ENCODE measurements at places on chromosomes 16 and 17.
A peak's percentile ranks its signal among the peaks of the same experiment; 100 is the strongest.

- no peak for DNase-seq
Observed at GRCh38 chr16:14303639-14304394, 232.7 kb downstream of the MRTFB start.

DNA sequence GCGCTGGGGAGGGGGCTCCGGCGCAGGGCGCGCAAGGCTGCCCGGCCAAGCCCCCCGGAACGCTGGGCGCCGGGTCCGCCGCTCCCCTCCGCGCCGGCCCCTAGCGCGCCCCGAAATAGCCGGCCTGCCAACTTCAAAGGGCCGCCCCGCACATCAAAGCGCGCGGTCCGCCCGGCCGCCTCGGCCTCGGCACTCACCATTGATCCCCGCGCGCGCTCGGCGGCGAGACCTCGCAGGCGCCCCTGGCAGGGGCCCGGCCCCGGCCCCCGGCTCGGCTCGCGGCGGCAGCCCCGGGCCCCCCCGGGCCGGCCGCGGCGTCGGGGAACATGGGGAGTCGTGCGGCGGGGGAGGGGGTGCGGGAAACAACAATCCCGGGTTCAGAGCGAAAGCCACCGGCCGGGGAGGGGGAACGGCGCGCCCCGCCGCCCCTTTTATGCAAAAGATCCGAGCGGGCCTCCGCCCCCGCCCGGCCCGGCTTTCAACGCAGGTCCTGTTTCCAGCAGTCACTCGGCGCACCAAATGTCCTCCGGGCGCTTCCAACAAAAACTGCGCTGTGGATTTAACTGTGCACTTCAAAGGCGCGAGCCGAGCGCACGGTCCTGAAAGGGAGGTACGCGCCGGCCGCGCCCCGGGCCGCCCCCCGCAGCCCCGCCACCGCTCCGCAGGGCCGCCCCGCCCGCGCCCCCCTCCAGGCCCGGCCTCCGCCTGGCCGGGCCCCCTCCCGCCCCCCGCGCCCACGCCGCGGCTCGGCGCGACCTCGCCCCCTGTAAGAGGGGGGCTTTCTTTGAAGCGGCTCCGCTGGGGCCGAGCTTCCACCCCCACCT, 608 bp downstream of the AXIN2 start:
- peak; percentile 44 for DNase-seq

DNA sequence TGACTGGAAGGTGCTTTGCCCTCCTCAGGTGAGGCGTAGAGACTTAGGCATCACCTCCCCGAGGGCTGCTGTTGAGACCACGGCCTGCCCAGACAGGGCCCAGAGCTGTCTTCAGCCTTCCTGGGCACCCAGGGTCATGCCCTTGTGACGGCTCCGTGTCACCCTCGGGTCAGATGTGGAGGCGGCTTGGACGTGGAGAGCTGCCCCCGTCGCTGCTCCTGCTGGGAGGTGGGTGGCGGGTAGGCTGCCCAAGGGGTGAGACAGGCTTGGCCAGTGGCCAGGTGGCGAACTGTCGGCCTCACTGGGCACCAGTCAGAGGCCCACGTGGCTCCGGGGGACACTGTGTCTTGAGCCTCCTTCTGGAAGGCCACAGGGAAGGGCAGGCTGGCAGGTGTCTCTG, 8.9 kb upstream of the SNAI3 start:
- no peak for DNase-seq

- DNase-seq, result no peak
Observed at GRCh38 chr17:79055197-79055596, 19.4 kb upstream of the ENGASE start.

GRCh38 chr16:78199325-78200022, 100.0 kb downstream of the WWOX start:
- no peak for DNase-seq

GRCh38 chr16:50644729-50645128, 36.4 kb downstream of the SNX20 start:
- DNase-seq, result no peak

DNA sequence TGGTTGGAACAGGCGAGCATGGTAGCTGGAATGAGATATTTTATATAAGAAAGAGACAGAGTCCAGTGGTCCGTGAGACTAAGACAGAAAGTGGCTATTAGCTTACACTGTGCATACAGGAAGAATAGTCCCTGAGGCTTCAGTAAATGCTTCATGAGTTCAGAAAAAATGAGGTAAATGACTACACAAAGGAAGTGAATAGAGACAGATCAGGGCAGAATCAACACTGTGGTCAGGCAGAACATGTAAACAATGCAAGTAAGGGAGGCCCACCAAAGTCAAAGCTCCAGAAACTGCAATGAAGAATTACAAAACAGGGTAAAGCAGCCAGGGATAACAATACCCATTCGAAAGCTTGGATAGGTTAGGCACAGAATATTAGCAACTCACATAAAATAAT, 4.8 kb downstream of the ABCA10 start:
- DNase-seq, result no peak

GRCh38 chr16:77721752-77722308, 484 bp upstream of the NUDT7 start:
- no peak for DNase-seq

- DNase-seq, result no peak
Observed at GRCh38 chr17:30271102-30271501, 20.6 kb downstream of the BLMH start.

- DNase-seq, result no peak
Observed at GRCh38 chr17:40916366-40916765, 21.1 kb downstream of the KRT23 start.

DNA sequence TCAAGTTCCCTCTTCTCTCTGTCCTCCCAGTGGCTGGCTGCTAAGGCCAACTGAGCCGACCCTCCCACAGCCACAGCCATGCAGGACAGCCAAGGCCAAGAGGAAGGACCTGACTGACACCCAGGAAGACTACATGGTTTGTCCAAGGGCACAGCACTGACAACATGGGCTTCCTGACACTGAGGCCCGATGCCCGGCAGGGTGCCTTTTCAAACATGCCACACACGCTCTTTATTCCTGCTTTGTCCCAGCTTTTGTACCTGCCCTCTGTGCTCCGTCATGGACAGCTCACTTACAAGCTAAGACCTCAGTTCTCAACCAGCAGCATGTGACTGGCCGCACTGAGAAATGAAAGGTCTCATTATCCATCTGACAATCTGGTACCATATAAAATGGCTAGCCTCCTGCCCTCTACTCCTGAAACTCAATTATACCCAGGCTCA, 45.8 kb downstream of the TEX2 start:
- DNase-seq, result no peak

DNA sequence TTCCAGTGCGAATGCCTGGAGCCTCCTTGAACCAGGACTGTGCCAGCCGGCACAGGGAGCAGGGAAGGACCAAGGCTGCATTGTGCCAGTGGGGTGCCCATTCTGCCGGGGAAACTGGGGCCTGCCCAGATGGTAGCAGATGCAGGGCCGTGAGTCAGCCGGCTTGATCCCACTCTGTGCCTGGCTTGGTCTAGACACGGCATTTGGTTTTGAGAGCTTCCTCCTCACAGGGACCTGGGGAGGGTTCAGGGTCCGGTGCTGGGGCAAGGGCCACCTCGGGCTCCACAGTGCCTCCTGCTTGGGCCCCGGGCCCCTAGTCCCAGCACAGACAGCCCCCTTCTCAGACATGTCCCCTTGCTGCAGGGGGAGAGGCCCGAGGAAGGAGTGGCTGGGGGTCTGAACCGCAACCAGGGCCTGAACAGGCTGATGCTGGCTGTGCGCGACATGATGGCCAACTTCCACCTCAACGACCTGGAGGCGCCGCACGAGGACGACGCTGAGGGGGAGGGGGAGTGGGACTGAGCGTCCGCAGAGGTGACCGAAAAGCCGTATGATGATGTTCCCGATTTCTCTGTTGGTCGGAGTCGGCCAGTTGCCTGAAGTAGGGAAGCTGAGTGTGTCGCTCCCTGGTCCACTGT, 7.8 kb upstream of the MC1R start:
- no peak for DNase-seq

GRCh38 chr16:75996491-75996890, 270.2 kb upstream of the CPHXL start:
- no peak for DNase-seq

GRCh38 chr16:23859713-23860269, 24.0 kb downstream of the PRKCB start:
- DNase-seq, result no peak

- DNase-seq, result peak; percentile 14
Observed at GRCh38 chr16:77584205-77584859, 138.0 kb upstream of the NUDT7 start.

DNA sequence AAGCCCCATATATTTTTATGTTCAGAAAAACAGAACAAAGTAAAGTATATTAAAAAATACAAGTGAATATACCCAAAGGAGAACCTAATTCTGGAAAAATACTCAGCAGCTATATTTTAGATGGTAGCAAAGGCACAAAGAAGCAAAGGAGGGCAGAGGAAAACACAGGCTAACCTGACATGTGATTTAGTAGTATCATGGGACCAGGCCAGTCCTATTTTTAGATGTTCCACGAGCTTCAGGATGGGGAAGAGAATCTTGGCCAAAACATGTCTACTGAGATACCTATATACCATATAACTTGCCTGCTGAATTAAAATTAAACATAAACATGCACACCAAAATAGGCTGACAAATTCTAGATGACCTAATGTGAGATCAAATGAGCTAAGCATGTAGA, 32.9 kb downstream of the SMYD4 start:
- no peak for DNase-seq

DNA sequence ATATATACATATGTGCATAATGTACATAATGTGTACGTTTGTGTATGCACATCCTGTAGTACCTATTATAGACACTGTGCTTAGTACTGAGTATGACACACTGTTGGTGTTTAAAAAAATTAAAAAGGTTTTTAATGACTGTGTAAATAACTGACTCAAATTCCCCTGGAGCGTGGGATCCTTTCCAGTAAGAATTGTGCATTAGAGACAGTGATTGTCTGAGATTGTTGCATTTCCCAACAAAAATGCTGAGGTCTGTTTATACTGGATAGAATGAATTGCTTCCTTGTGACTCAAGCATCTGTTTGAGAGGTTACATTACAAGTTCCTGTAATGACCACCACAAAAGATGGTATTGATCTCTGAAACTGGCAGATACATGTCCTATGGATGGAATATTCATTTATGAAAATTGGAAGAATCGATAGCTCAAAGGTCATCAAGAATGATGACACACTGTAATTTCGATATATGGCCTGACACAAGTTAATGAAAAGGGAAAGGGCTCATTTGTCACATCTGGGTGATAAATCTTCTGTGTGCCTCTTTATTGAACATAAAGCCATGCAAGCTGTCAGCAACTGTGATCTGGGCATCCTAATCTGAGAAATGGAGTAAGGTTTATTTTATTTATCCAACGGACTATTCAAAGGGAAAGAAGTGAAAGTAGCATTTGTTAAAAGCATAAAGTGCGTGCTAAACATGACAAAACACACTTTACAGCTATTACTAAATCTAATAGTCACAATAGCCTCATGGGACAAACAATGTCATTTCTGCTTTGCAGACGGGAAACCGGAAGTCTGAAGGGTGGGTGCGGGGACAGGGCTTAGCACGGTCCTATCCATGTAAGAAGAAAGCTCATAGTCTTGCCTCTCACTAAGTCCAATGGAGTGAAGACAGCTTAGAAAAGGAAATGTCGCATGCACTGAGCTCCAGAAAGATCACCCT, 228.8 kb downstream of the CDH11 start:
- no peak for DNase-seq
